ENCODE measurements at places on chromosomes 13 and 19. TPM values are rescaled to one million over a fixed set of nuclear protein-coding genes. Genes with fewer than 3 reads are reported as not detected.

The ZNF490 gene
- total RNA-seq: 7.5 TPM

The CABP5 gene
- total RNA-seq: not detected

The SACS gene
- 3.2 TPM for total RNA-seq

The ING1 gene
- total RNA-seq: 21.2 TPM

GRCh38 chr13:46605076-46605824 lies 52.3 kb downstream of the LRCH1 start:
- DNase-seq: no peak

DNA sequence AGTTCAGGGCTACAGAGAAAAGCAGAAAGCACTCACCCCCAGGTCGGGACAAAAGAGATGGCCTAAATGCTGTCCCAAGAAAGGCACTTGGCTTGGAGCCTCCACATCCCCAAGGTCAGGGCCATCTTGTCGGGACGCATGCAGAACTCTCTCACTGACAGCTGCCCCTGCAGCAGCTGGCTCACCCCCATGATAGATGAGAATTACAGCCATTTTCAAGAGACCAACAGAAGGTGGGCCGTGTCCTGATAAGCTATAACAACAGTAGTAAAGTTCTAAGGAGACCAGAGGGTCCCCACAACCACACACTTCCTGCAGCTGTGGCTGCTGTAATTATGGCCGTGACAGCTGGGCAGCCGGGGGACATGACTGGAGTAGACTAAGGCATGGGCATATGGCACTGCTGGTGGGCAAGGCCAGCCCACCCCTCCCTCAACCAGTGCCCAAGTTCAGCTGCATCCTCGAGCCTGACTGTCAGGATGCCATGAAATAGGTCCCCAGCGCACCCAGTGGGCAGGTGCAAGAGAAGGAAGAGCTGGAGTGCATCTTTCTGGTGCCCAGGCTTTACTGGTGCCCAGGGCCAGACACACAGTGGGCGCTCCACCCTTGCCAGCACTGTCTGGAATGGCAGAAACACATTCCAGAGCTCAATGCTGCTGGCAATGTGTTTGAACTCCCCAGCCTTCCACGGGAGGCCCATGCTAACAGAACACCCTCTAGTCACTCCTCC lies 436.7 kb upstream of the ZNF507 start:
- no peak for DNase-seq

DNA sequence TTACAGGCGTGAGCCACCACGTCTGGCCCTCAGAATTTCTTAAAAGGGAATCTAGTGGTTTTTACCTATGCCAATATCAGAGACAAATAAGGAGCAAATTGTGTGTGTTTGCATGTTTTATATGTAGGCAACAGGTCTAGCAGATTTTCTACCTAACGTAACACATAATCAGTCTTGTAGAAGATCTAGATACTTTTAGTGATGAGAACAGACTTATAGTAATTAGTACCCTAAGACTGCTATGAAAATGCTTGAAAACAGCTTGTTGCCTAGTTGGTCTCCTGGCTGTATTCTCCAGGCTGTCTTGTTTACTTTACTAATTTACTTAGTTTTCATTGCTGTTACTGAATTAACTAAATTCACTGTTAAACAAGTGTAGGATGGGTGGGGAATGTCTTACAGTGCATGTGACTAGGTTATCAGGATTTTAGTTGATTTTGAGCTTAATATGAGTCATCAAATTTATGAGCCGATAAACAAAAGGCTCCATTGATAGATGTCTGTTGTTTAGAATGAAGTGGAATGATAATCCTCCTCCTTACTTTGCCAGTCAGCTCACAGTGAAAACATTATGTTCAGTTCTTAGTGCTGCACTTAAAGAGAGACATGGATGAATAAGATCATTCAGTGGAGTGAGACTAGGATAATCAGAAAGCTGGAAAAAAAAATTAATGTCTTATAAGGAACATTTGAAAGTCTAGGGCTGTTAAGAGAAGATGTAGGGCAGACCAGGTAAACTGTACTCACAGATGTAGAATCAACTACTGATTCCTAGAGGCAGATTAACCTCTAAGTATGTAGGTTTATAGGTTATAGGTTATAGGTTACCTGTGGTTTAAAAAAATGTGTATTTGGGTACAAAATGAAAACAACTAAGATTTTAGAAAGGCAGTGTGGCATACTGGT lies 22.4 kb downstream of the GTF2F2 start:
- DNase-seq: no peak

DNA sequence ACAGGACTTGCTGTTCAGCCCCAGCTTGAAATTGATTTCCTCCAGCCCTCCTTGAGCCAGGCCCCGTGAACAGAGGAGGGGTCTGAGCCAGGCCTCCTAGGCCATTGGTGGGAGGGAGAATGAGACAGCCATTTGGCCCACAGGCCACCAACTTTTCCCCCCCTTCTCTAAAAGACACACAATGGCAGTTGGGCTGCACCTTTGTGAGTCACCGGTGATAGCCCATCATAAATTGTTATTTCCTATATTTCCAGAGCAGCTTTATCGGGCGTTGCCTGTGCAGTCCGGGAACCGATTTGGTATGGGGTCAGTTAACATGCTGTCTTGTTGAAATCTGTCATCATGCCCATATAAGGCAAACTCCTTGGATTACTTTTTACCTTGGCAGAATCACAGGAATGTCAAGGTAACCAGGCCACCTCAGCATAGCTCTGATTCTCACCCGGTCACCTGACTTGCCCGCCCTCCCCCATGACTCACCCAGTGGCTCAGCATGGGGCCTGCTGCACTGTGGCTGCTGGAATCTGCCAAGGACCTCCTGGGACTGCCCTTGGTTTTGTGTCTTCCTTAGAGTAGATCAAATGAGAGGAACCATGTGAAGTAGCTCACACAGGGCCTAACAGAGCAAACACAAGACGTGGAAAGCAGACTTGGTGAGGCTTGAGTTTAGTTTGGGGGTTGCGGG lies 36.1 kb downstream of the ACTN4 start:
- peak; percentile 97 for DNase-seq

DNA sequence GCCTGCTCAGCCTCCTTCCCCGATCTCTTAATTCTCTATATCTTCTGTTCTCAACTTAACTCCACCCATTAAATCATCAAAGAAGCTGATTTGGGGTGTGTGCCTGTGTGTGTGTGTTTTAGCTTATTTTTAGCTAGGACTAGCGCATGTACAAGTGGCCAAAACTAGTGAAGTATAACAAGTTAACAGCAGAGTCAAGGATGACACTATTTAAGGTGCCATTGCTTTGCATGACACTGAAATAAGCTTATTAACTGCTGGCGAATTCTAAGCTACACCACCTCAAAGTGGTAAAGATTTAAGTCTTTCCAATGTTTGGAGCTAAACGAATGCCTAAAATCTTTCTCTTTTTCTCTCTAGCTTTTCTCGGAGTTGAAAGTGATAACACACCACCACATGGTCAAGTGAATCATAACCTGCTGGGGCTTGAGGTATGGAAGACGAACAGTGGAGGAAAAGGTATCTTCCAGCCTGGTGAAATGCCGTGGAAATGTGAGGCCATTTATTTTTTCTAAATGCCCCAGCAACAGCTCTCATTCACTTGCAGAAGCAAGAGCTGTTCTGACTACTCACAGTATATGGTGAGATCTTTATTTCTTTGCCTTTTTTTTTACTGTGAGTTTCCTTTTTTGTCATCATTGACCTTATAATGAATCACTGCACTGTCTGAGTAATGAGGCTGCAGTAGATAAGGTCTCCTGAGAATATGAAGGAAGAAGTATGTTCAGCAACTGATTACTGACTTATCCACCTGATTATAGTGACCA lies 570.3 kb downstream of the PCDH9 start:
- DNase-seq: peak; percentile 37

- DNase-seq: no peak
These were observed 412.2 kb upstream of the KLHL1 start for GRCh38 chr13:70520275-70521036.

DNA sequence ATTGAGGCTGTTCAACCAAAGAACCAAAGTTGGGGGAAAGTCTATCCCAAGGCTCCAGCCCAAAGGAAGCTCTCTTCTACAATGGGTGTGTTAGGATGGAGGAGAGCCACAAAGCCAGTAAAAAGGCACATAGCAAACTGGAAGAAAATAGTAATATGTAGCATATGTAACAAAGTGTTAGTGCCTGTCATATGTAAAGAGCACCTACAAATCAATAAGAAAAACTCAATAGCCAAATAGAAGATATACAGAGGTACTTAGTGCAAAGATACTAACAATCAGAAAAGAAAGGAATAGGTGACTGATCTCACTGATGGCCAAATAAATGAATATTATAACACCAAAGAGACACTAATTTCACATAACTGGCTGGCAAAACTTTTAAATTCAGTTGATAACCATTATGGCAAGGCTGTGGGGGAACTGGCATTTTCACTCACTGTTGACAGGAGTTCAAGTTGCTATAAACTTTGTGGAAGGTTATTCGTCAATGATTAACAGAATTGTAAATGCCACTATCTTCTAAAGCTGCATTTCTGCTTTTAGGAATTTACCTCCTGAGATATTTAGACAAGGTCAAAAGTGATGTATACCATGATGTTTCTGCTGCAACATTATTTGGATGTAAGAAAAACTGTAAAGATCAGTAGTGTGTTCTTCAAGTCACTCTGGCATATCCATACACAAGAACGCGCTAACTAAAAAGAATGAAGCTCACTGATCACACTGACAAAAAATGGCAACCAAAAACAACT lies 110.8 kb downstream of the GNG7 start:
- DNase-seq: no peak

GRCh38 chr13:46953331-46953730 lies 56.5 kb upstream of the HTR2A start:
- no peak for DNase-seq

DNA sequence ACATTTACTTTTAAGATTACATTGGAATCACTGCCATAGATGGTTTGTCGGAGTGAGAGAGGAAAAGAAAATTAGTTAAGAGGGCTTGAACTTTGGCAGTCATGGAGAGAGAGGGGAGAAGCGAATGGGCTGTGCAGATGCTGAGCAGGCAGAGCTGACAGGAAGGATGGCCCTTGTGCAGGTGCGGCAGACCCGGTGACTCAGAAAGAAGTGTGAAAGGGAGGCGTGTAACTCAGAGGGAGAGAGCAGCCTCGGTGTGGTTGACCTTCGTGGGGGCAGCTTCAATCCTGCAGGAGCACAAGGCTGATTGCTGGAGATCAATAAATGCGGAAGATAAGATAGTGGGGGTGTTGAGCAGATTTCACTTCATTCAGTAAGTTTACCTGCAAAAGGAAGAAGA lies 76.9 kb downstream of the TNFSF13B start:
- no peak for DNase-seq

GRCh38 chr13:41720839-41721561 lies 239.9 kb downstream of the VWA8 start:
- DNase-seq: no peak

- DNase-seq: no peak
These were observed 168.6 kb downstream of the SUCLA2 start for GRCh38 chr13:47832458-47832972.

DNA sequence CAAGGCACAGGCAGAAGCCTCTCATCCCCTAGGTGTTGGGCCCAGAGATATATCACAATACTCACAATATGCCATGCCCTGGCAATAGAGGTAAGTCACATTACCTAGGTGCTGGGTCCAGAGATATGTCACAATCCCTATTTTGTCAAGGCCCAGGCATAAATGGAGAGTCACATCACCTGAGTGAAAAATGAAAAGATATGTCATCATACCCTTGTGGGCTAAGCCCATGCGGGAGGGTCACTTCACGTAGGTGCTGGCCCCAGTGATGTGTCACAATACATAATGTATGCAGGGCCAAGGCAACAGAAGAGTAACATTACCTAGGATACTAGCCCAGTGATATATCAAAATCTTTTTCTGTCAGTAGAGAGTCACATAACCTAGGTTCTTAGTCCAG lies 127.0 kb downstream of the ZNF675 start:
- no peak for DNase-seq

DNA sequence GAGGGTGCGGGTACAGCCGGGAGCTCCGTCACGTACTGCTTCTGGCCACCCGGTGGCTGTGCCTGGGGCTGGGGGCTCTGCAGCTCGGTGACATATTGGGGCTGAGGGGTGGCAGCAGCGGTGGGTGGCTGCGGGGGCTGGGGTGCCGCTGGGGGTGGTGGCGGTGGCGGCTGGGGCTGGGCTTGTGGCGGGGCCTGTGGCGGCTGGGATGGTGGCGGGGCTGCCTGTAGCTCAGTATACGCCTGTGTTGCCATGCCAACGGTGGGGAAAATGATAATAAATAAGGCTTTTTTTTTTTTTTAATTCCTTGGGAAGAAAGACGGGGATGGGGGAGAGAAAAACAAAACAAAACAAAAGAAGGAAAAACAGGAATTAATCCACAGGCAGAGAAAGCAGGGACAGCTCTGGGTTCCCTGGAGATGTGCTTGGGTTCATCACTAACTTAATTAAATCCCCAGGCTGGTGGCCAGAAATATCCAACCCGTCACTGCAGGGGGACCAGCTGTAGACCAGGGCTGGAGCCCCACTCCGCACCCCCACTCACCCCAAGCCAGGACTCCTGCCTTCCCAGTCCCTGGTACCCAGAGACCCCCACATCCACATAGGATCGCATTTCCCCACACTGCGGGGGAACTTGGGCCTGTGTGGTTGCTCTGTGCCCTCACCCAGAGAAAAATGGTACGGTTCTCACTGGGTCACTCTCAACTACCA lies 12.4 kb downstream of the RFX1 start:
- no peak for DNase-seq

DNA sequence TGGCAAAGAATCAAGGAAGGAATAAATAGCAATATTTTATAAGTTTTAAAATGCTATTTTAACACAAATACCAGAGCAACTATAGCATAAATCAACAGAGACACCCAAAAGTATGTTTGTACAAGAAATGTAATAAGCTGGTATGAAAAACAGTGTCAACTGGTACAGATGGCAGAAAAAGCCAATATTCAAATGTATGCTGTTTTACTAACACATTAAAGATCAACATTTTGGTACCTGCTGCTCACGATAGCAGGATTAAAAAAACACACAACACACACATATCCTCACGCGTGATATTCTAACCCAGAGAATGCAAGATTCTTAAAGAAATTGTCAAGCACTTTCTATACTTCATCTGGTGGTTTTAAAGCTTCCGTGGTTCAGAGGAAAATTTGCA lies 48.1 kb upstream of the C19orf12 start:
- DNase-seq: no peak

DNA sequence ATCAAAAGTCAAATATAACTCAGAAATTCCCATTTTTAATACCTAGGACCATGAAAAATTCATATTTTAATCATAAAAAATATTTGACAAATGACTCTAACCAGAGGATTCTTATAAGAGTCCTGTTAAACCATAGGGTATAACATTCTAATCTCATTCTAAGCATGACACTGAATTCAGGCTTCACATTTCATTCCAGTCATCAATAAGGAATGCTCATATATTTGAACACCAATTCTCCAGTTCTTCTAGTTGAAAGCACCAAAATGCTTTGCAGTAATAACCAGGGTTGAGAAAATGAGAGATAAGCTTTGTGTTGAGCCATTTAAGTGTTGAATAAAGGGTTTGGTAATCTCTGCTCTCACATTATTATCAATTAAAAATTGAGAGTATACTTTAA lies 147.5 kb downstream of the VWA8 start:
- no peak for DNase-seq

DNA sequence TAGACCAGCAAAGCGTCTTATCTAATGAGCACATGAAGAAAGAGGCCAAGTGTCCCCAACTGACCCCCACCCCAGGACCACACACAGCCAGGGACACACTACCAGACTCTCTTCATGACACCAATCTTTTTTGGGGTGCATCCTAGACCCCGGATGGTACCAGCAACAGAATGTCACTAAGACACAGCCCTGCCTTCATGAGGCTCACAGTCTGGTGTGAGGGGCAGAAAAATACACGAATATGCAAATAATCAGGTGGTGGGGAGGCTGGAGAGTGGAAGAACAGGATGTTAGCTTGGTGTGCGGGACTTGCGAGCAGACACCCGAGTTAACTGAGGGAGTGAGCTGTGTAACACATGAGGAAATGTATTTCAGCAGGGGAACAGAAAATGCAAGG lies 17.5 kb downstream of the AKT2 start:
- DNase-seq: no peak
